ENCODE measurements at places on chromosomes 16 and 17.

DNA sequence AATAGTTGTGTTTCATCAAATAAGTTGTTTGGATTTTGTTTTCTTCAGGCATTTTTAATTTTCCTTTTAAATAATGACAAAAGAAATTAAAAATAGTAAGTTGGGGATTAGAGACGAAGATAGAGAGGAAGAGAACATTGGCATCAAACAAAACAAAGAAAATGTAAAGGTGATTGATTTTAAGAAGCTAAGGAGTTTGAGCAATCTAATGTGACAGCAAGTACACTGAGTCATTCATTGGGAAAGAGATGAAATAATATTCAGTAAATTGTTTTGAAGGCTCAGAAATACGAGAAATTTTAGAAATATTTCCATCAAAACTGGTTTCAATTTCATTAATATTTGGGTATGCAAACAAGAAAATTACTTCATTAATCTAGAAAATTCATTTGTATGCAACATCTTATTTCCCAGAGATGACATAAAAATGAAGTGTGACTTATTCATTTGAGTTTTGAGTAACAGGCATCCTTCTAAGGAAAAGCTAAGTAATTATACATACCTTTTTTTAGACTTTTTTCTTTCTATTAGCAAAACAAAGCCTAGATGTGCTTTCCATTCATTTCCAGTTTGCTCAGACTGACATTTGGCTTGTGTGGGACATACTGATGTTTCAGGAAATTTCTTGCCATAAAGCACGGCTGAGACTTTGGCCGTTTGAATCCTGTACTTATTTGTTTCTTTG is 66.7 kb downstream of the COX10 start:
- no peak for DNase-seq

DNA sequence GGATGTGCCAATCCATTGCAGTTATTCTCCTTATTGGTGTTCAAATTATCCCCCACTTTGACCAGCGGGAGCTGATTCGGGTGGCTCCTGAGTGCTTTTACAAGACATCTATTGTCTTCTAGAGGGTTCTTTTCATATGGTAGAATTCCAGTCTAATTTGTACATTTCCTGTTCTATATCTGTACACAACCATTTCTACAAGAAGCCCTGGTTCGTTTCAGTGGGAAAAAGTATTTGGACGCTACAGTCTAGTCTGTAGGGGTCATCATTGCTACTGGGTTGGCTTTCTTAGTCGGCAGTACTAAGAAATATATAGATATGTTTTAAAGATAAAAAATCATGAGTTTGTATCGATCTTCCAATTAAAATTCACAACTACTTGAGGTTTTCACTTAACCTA is 262.6 kb downstream of the MAP2K6 start:
- no peak for DNase-seq

DNA sequence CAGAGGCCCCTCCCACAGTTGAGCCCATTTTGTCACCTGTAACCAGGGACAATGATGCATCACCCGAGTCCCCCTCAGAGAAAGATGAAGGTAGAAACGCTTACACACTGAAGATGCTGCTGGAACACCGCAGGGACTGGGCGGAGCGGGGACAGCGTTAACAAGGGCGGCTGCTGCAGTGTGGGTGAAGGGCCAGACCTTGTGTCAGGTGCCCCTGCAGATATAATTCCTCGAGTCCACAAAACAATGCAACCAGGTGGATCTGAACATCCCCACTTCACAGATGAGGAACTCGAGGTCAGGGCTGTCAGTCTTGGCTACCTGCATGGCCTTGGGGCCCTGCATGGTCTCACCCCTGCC is 6.3 kb upstream of the MAPK7 start:
- no peak for DNase-seq

- DNase-seq = peak; percentile 56
Observed at GRCh38 chr16:57600048-57600835, 28.2 kb upstream of the ADGRG1 start.

- no peak for DNase-seq
Observed at GRCh38 chr16:46736695-46737094, 11.4 kb downstream of the MYLK3 start.

GRCh38 chr17:28705728-28706334 is 5.9 kb downstream of the PROCA1 start:
- DNase-seq = no peak

DNA sequence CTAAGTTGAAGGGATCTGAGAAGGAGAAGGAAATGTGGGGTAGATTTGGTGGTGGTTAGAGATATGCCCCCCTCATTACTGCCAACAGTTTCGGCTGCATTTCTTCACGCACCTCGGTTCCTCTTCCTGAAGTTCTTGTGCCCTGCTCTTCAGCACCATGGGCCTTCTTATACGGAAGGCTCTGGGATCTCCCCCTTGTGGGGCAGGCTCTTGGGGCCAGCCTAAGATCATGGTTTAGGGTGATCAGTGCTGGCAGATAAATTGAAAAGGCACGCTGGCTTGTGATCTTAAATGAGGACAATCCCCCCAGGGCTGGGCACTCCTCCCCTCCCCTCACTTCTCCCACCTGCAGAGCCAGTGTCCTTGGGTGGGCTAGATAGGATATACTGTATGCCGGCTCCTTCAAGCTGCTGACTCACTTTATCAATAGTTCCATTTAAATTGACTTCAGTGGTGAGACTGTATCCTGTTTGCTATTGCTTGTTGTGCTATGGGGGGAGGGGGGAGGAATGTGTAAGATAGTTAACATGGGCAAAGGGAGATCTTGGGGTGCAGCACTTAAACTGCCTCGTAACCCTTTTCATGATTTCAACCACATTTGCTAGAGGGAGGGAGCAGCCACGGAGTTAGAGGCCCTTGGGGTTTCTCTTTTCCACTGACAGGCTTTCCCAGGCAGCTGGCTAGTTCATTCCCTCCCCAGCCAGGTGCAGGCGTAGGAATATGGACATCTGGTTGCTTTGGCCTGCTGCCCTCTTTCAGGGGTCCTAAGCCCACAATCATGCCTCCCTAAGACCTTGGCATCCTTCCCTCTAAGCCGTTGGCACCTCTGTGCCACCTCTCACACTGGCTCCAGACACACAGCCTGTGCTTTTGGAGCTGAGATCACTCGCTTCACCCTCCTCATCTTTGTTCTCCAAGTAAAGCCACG is 28.3 kb downstream of the STH start:
- DNase-seq = no peak

- DNase-seq = no peak
Observed at GRCh38 chr16:87534030-87534653, 41.3 kb upstream of the ZCCHC14 start.

DNA sequence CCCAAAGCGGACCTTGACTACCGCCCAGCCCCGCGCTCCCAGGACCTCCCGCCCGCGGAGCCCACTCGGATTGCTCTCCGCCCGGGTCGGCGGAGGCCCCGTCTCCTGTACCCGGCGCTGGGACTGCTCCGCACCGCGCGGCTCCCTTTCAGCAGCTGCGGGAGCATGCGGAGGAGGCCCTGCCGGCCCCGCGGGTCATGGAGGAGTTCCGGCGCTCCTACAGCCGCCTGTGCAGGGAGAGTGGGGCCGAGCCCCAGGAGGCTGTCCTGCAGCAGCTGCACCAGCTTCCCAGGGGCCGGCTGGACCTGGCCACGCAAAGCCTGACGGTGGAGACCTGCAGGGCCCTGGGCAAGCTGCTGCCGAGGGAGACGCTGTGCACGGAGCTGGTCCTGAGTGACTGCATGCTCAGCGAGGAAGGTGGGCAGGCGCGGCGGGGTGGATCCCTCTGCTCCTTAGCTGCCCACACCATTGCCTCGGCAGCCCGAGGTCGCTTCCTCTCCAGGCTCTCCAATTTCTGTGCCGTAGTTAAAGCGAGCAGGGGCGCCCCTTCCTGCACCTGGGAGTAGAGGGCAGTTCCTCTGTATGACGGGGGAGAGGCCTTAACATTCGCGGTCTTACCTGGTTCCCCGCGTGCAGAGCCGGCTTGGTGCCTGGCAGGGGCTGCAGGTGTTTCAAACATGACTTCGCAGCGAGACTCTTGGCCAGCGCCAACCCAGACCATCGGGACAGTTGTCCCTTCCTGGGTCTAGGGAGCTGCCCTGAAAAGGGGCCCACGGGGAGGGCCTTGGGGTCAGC is 539 bp downstream of the LRRC45 start:
- DNase-seq = peak; percentile 63

DNA sequence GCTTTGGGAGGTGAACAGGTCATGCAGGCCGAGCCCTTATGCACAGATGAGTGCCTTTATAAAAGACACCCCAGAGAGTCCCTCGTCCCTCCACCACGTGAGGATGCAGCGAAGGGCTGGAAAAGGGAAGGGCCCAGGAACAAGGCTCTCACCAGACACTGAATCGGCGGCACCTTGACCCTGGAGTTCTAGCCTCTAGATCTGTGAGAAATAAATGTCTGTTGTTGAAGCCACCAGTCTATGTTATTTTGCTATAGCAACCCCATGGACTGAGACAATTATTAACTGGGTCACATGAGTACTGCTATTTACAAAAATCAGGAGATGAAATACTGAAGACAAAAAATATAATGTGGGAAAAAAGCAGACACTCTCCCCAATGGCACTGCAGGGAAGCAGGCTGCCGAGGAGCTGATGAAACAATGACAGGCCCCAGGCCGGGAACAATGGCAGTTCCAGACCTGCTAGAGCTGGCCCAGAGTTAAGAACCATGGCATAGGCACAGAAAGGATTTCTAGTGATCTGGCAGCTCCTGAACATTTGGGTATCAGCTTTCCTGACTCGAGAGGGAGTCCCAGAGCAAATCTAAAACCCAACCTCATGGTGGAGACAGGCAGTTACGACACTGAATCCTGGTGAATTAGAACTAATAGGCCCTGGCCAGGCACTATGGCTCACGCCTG is 17.8 kb upstream of the GGA2 start:
- no peak for DNase-seq

DNA sequence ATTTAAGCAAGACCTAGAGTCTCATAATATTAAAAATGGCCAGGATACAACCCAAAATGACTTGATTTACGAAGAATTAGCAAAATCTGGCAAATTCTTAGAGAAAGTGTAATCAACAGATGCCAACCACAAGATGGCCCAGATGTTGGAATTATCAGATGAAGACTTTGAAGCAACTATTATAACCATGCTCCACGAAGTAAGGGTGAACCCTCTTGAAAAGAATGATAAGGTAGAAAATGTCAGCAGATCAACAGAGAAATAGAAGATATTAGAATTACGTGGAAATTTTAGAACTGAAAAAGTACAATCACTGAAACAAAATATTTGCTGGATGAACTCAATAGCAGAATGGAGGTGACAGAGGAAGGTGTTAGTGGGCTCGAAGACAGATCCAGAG is 50.1 kb upstream of the CLEC19A start:
- no peak for DNase-seq

DNA sequence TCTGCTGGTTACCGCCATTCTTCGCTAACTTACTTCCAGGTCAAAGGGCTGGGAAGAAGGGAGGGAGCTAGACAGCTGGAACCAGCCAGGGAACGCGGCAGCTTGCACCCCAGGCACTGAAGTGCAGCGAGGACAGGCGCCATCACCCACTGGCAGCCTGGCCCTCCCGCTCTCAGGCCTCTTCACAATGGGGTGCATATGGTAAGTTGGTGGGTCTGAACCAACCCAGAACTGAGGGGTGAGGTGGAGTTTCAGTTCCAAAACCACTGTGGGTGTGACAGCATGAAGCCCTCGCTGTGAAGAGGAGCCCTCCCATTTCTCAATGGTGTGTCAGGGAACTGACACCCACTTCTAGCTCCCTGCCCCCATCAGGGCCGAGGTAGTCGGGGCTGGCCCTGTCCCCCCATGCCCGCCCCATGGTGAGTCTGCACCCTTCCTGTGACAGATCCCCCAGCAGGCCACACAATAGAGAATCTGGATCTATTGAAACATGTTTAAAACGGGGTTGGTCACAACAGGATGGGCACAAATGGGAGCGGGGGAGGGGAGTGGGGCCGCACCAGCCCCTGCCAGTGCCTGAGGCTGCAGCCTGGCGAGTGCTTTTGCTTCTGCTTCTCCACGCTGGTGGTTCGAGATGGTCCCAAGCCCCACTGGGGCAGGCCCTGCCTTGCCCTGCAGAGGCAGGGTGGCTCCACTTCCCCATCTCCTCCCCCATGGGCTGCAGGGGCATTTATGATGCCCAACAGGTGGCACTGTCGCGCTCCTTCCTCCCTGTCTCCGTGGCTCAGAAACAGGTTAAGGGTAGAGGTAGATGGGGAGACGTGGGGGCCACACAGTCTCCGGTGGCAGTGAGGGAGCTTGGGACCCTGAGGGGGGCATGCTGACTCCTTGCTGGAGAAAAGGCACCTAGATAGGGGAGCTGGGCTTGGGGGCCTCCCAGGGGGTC is 2.3 kb downstream of the LIMD2 start:
- DNase-seq = peak; percentile 80

GRCh38 chr17:74274060-74274708 is at the start of gene DNAI2:
TSS of gene DNAI2 (plus strand) at chr17:74274234. CDS start at chr17:74281818, 7,584 bp downstream.
- DNase-seq = peak; percentile 15

GRCh38 chr17:65131946-65132345 is 5.2 kb upstream of the RGS9 start:
- no peak for DNase-seq

GRCh38 chr16:87451563-87452210 is 41.1 kb downstream of the ZCCHC14 start:
- no peak for DNase-seq

DNA sequence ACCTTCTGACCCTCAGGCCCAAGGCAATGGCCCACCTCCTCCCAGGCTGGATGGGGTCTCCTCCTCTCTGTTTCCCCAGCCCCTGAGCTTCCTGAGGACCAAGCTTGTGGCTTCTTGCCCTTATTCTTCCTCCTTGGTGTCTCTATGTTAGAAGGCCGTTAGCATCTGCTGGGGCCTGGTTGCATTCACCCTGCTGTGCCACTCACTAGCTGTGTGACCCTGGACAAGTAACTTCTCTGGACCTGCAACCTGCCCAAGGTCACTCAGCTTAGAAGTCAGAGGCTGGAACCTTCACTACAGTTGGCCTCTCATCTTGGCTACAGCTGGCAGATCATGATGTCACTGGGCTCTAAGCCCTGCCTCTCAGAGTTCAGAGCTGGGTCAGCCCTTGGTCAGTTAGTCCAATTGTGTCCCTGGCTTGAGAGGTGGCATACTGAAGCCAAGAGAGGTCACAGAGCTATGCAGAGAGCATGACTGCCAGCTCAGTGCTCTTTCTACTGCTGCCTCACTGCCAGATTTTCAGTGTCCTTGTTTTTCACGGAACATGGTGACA is 3.0 kb downstream of the MT2A start:
- DNase-seq = no peak

DNA sequence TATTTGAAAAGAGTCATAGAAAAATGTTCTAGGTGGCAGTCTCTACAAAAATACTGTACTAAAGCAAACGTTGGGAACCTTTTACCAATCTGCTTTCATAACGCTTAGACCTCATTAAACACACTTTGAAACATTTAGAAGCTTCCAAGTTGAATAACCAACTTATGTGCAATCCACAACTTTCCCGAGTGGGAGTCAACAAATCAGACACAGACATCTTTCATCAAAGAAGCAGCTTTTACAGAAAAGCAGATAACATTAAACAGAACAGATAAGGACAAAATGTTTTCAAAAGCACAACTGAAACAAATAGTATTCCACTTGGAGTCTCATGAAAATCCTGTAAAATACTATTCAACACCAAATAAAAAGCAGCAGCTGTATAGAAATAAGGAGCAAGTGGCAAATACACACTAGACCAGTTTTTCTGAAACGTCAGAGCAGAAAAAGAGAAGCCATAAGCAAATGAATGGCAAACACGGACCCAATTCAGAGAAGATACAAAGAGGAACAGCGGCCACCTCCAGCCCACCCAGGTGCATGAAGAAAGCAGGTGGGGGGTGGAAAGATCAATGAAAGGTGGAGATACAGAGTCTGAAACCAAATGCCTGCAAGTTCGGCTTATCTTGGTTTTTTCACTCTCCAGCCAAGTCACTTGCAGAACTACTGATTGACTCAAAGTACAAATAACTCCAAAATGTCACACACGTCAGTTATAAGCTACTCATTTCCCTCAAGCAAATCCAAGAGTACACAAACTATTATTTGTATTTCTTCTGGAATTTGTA is 18.4 kb upstream of the FBF1 start:
- no peak for DNase-seq
